ENCODE measurements at places on chromosomes 2 and 18.
A peak's percentile ranks its signal among the peaks of the same experiment; 100 is the strongest.

DNA sequence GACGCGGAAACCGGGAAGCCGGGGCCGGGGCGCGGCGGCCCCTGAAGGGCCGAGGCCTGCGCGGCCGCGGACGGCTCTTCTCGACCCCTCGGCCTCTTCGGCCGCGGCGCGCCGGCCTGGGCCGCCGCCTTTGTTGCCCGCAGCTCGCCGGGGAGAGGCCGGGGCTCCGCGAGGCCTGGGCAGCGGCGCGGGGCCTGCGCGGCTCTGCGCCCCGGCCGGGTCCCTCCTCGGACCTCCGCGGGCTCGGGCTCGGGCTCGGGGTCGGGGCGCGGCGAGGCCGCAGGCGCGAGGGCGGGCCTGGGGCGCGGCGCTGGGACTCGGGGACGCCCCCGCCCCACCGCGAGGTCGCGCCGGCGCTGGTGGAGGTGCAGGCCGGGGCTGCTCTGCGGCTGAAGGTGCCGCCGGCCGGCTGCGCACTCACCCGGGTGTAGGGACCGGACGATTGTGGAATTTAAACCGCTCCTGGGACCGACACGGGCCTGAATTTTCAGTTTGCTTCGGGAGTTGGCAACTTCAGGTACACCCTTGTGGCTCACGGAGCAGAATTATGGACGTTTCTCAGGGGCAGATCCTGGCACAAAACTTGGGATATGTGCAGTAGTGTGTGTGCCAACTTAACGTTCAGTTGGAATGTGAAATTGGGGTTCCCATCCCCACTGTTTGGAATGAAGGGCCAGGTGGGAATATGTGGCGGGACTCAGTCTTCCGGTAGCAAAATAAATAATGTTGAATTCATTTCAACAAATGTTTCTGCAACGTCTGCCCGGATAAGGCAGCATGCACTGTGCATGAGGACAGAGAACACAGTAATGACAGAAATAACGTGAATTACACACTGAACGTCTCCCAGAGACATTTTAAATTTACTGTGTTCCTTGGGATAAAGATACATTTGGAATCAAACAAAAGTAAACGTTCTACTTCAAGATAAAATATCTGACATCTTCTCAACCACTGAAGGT is 787 bp downstream of the SOCS6 start:
- DNase-seq = no peak

DNA sequence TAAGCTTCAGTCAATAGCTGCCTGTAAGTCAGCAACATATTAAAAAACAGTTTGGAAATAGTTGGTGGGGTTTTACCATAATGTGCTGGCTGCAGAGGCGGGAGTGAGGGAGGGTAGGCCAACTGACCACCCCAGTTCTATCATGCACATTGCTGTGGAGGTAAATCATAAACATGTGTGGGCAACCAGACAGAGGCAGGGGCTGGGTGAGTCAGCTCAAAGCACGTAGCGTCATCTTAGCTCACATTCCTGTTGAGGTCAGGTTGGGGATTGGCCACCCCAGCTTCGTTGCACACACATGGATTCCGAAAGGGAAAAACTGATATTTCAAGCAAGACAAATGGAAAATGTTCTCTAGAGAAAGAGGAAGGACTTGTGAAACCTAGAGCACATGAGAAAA is 19.5 kb downstream of the GPR45 start:
- DNase-seq = peak; percentile 85

DNA sequence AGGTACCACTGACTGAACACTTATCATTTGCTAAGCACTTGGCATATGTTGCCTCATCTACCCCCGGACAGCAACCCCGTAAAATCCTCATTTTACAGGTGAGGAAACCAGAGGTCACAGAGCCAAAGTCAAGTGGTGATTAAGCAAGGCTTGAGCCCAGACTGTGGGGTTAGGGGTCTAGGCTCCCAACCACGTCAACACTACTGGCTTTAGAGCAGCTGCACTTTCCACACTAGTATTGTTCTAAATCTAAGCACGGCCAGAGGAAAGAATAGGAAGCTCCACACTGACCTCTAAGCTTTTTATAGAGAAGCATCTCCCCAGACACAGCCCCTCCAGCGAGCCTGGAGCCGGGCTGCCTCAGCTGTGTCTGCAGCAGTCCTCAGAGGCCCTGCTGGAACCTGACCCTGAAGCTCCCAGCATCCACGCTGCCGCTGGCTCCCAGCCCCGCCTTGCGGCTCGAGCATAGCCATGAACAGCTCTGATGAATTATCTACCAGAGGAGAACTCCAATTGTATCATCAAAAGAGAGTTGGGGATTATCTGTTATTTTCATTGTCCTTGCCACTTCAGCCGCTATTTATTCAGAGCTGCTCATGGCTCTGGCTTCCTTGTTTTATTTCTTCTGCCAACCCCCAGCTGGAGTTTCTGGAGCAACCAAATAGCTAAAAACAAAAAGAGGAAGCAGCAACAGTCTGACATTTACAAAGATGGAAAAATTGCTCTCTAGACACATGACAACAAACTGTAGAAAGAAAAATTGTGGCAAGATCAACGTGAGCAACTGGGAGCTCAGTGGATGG is 62.2 kb upstream of the RTN4 start:
- no peak for DNase-seq

GRCh38 chr2:152165780-152166179 is 9.8 kb downstream of the STAM2 start:
- no peak for DNase-seq

DNA sequence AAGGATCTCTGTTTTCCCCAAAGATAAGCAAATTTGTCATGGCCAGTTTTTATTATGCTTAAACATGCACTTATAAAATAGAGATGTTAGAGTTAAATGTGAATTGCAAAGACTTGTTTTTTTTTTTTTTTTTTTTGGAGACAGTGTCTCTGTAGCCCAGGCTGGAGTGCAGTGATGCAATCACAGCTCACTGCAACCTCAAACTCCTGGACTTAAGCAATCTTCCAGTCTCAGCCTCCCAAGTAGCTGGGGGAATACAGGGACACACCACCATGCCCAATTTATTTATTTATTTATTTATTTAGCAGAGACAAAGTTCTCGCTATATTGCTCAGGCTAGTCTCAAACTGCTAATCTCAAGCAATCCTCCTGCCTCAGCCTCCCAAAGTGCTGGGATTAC is 15.1 kb downstream of the PHOSPHO2 start:
- DNase-seq = no peak
